ENCODE measurements at places on chromosomes 5 and 9. TPM values are rescaled to one million over a fixed set of nuclear protein-coding genes. Genes with fewer than 3 reads are reported as not detected.

ZNF483 gene
- total RNA-seq, result 2.9 TPM

SUSD3 gene
- 67.0 TPM for total RNA-seq

SLC6A7 gene
- total RNA-seq, result not detected

- no peak for DNase-seq
Observed at GRCh38 chr9:16413509-16414016, 456.9 kb downstream of the BNC2 start.

DNA sequence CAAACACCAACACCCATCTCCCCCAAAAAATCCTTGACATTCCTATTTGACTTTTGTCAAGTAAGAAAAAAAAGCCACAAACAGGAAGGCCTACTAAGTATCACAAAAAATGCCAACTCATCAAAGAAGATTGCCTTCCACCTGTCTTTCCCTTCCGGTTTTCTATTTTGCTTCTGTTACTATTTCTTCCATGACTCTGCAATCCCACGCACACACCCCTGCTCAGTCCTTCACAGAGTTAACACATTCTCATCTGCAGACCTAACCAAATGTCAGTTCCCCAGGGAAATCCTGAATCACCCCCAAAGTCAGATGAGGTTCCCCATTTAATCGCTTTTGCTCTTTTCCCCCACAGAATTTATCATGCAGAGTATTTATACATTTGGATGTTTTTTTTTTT, 15.1 kb downstream of the LPAR1 start:
- no peak for DNase-seq

DNA sequence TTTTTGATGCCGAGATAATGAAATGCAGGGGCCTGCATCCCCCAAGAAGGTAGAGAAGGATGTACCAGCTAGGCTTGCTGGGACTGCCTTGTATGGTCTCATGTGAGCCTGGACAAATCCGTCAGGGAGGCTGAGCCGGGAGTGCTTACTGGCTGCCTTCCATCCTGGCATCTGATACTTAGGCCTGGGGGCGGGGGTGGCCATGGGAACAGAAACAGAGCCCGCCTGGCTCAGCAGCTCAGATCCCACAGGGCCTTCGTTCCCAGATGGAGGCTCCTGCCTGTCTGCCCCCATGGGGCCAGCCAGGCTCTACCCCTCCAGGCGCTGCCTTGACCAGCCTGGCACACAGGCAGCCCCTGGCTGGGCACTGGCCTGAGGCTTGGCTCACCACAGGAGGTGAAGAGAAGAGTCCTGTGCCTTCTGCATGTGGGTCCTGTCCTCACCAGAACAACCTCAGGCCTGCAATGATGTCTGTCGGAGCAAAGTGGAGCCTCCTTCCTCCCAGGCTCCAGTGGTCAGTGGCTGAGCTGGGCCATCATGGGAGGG, 10.5 kb upstream of the SPATA31E1 start:
- DNase-seq, result no peak

- DNase-seq, result no peak
Observed at GRCh38 chr9:101849102-101849707, 110.8 kb upstream of the GRIN3A start.

DNA sequence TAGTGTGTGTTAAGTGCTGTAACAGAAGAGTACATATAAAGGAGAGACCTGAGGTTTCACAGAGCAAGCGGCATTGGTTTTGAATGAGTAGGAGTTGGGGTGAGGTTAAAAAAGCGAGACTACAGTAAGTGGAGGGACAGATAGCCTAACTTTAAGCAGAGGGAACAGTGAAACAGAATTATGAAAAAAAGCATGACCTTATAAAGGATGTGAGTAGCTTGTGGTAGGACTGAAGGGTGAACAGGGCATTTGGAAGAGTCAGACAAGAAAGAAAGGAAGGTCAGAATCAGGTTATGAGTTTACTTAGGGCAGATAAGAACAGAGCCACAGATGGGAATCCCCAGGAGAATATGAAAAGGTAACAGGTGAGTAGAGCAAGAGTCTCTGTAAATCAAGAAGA, 22.5 kb downstream of the MSANTD3 start:
- no peak for DNase-seq

GRCh38 chr5:115543365-115544042, 1.1 kb downstream of the FEM1C start:
- peak; percentile 64 for DNase-seq

DNA sequence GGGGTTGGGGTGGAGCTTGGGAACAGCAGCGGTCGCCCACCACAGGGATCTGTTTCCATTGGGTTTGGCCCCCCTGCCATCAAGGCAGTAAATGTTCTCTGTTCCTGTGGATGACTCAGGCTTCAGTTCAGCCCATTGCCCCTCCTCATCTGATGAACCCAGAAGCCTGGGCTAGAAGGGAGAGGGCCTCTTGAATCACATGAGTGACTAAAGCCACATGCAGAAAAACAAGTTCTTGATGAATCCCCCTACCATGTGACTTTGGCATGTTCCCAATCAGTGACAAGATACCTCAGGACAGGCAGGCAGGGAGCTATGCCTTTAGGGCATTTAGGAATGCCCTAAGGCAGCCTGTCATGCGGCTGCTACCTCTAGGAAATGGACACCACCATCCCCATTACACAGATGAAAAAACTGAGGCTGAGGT, 2.5 kb downstream of the SH3PXD2B start:
- DNase-seq, result peak; percentile 25

GRCh38 chr5:106093134-106093533, 1577.6 kb downstream of the EFNA5 start:
- no peak for DNase-seq

DNA sequence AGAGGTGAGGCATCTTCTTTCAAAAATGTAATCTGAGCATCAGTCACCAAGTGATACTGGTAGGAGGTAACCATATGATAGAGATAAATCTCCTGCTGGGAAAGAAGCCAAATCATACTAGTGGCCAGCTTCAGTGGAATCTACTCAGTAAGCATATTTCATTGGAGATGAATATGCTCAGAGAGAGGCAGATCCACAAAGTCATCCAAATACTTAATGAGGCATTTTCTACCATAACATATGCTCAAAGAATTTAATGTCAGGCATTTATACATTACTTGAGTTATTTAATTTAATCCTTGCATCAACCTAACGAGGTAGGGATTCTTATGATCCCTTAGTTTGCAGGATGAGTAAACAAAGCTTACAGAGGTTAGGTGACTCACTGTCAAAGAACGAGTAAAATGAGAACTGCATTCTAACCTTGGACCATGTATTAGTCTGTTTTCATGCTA, 50.9 kb upstream of the DMRTA1 start:
- no peak for DNase-seq

GRCh38 chr5:176133289-176133870, 104.8 kb upstream of the SIMC1 start:
- peak; percentile 36 for DNase-seq

DNA sequence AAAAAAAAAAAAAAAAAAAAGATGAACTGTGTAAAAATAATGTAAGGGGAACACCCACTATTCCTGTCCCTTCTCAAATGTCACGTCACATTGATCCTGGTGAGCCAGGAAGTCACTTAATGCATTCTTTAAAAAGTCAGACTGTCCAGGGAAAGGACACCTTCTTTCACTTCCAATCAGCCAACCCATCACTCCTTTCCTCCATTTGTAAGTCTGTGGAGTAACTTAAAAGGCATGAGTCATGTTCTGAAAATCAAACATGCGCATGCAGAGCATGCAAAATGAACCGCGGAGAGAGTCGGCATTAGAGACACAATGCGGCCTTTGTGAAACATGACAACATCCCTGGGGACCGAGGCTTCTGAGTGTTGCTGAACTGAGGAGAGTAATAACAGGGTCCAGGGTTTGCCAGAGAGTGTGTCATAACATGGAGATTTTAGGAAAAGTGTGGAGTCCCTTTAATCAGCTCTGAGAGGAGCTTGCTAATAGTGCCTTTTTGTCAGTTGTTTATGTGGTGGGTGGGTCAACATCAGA, 77.6 kb upstream of the SEMA6A start:
- no peak for DNase-seq

DNA sequence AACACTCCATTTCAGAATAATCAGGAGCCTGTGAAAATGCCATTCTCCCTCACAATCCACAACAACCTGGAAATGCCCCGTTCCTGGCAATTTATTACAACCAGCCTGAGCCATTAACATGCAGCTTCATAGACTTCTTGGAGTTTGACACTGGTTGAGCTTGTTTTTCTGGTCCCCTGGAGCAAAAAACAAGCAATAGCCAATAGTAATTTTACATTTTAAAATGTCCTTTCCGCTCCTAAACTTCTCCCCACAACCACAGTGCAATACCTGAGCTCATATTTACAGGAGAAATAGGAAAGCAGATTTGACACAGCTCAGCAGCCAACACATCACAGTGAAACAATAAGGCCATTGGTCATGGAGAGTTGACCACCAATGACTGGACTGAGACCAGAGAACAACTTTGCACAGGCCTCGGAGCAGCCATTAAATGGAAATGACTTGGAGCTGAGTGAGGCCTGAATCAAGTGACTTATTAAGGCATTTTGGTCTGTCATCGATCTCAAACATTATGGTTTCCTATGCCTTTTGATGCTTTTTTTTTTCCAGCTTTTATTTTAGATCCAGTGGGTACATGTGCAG, 73.0 kb downstream of the ENC1 start:
- no peak for DNase-seq

- DNase-seq, result no peak
Observed at GRCh38 chr5:30324083-30324482, 869.4 kb upstream of the CDH6 start.

DNA sequence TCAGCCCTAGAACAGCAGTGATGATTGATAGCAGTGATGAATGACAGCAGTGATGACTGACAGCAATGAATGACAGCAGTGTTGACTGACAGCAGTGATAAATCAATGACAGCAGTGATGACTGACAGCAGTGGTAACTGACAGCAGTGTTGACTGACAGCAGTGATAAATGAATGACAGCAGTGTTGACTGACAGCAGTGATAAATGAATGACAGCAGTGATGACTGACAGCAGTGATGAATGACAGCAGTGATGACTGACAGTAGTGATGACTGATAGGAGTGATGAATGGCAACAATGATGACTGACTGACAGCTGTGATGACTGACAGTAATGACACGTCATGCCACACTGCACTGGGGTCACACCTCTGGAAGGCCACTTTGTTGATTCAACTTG, 106.8 kb downstream of the ENTREP1 start:
- DNase-seq, result no peak

- no peak for DNase-seq
Observed at GRCh38 chr5:169036079-169036805, 264.7 kb downstream of the SLIT3 start.

DNA sequence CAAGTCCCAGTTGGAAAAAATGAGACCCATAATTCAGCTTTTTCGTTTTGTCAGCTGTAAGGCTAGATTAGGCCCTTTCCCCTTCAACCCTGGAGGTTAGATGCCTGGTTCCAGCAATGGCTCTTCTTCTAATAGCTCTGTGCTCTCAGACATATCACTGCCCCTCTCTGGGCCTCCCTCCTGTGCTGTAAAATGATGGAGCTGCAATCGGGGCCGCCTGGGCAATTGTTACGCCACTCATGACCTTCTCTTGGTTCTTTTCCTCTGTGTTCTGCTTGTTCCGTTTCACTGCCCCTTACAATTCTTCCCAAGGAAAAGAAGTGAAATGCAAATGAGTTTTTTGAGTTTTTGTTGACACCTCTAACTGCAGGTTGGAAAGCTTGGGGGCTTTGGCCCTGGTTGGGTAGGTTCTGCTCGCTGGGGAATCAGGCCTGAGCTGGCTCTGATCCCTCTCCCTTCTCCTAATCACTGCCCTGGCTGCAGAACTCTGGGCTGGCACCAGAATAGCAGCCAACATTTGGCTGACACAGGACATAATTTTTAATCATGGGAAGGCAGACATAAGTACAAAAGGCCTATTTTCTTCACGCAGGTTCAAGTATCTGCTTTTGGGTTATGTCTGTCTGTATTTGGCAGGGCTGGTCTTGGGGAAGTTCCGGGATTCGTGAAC, 110.9 kb downstream of the FOXD1 start:
- no peak for DNase-seq

- DNase-seq, result no peak
Observed at GRCh38 chr5:110824936-110825441, 86.2 kb downstream of the SLC25A46 start.

Measured in activated CD4-positive, alpha-beta memory T cell treated with anti-CD3 and anti-CD28 coated beads for 36 hours (primary cell).